ENCODE measurements at places on chromosomes 3 and 15.

DNA sequence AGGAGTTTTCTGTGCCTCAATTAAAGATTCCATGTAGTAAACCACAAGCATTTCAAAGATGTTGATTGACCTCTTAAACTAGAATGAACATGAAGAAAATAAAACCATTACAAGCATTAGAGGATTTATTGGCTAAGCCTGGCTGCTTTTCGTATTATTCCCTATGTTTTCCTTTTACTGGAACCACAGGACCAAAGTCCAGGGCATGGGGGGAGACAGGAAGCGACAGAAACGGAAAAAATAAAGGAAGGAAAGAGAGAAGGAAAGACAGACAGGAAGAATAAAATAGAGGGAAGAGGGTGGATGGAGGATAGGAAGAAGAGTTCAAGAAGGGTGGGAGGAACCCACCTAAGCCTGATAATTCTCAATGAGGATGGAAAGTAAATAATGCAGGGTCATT is 169.9 kb downstream of the SHQ1 start:
- DNase-seq: no peak

DNA sequence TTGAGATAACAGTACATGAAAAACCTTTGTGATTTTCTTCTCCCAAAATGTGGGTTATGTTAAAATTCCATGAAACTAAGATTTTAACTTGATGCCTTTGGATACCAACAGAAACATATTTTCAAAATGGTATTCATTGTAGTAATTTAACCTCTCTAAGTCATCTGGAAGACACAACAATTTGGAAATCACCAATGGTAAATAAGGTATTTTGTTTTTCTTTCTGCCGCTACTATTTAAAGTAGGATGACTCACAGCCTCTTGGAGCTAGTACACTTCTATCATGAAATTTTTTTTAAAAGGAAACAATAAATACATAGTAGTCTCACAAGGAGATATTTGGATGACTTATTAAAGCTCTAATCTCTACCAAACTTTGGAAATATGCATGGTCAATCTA is 291.6 kb upstream of the VEPH1 start:
- no peak for DNase-seq

GRCh38 chr3:144187531-144188210 is 216.0 kb downstream of the DIPK2A start:
- DNase-seq: peak; percentile 16

GRCh38 chr15:37586011-37586583 is 348.3 kb upstream of the TMCO5A start:
- DNase-seq: no peak

GRCh38 chr15:90956274-90957030 is 1.8 kb downstream of the RCCD1 start:
- DNase-seq: peak; percentile 71

GRCh38 chr15:72463702-72464101 is 10.4 kb upstream of the ARIH1 start:
- no peak for DNase-seq

GRCh38 chr15:40150163-40150925 is 10.5 kb upstream of the BUB1B start:
- DNase-seq: no peak

DNA sequence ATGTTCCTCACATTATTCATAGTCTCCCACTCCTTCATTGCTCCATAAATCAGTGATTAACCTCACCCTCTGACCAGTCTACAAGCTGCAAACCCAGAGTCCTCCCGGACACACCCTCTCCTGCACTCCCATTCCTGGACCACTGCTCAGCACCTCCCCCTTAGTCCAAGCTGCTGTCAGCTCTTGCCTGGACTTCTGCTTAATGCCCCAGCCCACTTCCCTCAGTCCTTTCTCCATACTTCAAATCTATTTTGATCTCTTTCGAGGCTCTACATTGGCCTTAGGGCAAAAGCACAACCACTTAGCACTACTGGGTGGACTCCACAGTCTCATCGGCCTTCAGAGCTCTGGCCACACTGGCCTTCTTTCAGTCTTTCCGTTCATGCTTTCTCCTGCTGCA is 79.4 kb upstream of the FAM98B start:
- DNase-seq: no peak

GRCh38 chr3:53051929-53052328 is 6.1 kb upstream of the SFMBT1 start:
- DNase-seq: no peak

DNA sequence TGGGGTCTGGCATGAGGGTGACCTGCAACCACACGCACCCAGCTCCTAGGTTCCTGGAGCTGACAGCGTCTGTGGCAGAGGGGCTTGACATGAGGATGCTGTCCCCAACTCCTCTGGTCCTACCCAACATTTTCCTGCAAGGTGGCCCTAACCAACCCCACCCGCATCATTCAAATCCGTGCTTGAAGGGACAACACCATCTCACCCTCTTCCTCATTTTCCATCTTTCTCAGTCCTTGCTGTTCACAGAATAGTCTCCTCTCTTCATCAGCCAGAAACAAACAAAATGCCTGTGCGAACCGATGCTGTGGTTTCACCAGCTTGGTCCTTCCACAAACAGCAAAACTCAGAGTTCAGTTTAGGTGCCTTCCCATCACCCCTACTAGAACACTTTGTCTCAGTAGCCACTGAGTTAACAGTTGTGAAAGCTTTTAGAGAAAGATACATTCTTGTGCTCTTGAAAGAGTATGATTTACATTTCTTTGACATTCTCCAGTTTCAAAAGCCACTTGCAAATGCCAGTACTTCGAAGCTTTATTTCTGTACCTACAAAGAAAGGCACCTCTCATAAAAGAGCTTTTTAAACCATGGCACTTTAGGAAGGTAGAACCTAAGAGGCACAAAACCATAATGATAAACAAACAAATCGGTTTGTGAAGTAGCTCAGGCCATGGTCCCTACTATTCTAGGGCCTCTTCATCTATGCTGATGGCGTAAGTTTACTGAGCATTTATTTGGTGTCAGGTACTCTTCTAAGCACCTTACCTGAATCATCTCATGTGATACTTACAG is 360.1 kb downstream of the SHQ1 start:
- DNase-seq: no peak

DNA sequence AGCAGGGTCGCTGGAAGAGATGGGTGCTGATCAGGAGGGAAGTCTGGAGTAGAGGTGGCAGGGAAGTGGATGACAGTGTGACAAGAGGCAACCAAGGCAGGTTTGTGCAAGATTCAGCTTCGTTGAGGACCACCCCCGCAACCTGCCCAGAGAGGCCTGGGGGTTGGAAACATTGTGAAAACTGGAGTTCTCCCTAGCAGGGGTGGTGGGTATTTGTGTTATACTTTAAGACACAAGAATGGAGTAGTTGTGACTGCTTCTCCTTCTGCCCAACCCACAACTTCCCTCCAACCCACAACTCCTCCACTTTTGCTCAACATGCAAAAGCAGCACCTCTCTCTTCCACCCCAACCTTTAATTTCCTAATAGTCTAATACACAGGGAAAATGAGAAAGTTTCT is 8.6 kb upstream of the ARNT2 start:
- no peak for DNase-seq

GRCh38 chr15:43799209-43799944 is 643 bp downstream of the SERINC4 start:
- DNase-seq: peak; percentile 10

DNA sequence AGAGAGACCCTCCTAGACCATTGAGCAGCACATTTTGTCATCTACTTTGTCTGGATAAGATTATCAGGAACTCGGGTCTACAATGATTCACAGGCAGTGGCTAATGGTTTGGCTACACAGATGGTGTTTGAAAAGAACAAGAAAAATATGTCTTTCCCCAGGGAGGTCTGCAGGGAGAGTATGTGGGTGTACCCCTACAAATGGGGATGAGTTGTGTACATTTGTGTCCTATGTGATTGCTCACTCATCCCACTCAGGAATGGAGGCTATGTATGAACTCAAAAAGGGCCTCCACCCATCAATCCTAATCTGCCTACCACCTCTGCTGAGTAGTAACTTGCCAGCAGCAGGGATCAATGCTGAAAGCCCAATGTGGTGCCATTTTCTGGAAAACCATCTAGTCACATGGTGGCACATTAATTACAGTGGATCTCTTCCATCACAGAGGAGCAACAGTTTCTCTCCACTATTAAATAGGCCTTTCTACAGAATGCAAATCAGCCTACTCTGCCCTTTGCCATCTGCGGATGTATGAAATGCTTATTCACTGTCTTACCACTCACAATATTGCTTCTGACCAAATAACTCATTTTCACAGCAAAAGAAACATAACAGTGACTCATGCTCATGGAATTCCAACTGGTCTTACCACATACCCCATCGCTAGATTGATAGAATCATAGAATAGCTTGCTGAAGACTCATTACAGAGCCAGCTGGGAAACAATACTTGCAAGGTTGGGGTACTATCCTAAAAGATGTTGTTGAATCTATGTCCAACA is 48.3 kb upstream of the TRIM42 start:
- no peak for DNase-seq

DNA sequence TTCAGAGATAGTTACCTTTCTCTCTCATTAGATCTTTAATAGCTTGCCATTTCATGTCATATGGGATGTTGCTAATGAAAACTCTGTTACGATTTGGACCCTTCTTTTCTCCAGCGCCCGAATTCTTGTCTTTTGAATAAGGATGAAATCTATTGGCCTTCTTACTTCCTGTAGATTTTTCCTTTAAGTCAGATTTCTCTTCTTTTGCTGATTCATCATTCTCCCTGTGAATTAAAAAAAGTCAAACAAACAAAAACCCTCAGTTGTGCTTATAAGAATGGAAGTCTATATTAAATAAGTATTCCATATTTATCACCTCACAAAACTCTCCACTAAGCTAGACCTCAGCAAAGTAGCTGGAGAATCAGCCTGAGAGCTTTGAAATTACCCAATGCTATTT is 9.5 kb downstream of the MYEF2 start:
- no peak for DNase-seq

- no peak for DNase-seq
Measured at GRCh38 chr3:62570888-62571287, 197.5 kb upstream of the FEZF2 start.

GRCh38 chr15:52791776-52792175 is 1.6 kb upstream of the ONECUT1 start:
- DNase-seq: no peak

DNA sequence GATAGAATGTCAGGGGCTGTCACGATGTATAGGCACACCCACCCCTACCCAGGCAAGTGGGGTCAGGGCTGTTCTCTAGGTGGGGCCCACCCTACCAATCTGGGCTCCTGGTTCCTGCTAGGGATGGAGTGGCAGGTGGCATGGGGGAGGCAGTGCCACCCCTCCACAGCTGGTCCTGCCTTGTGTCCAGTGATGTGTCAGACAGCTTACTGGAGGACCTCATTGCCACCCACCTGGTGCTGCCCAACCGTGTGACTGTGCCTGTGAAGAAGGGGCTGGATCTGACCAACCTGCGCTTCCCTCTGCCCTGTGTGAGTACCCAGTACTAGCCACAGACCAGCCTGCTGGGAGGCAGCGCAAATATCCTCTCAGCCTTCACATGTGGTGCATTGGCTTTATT is 27.5 kb downstream of the ESYT3 start:
- DNase-seq: no peak

- DNase-seq: no peak
Measured at GRCh38 chr15:42154956-42155355, 1.5 kb downstream of the PLA2G4F start.

- DNase-seq: no peak
Measured at GRCh38 chr3:109028753-109029152, 75.1 kb upstream of the GUCA1C start.

GRCh38 chr3:29605845-29606244 is 325.0 kb downstream of the RBMS3 start:
- no peak for DNase-seq

GRCh38 chr15:98419173-98419780 is 229.1 kb upstream of the IGF1R start:
- no peak for DNase-seq

GRCh38 chr3:182618085-182618732 is 175.1 kb upstream of the ATP11B start:
- peak; percentile 31 for DNase-seq

- DNase-seq: no peak
Measured at GRCh38 chr3:36380221-36381031, at the start of gene STAC. Gene STAC, plus strand, starts transcription at chr3:36380504. Its CDS starts 140 bp downstream, at chr3:36380644.

GRCh38 chr15:64808785-64809453 is 16.5 kb downstream of the PIF1 start:
- no peak for DNase-seq

GRCh38 chr3:64070704-64071103 is 47.4 kb upstream of the PSMD6 start:
- DNase-seq: no peak

DNA sequence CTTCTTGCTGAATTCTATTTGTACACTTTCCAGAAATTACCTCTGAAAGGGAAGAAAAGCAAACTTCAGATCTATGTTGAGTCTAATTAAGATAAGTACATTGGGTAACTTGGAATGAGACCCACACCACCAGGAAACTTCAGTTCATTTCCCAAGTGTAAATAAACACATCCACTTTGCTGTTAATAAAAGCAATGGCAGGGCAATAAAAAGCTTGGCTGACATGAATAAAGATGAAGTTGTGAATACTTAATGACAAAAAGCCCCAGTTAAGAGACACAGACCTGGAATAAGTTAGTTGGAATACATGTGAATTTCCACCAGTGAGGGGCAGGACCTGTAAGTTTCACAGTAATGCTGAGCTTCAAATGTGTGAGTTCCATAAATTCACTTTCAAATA is 83.3 kb downstream of the MEX3B start:
- DNase-seq: no peak

GRCh38 chr3:59313365-59313764 is 263.5 kb upstream of the CFAP20DC start:
- peak; percentile 4 for DNase-seq

GRCh38 chr3:149839896-149840295 is 26.9 kb downstream of the RNF13 start:
- no peak for DNase-seq

- DNase-seq: no peak
Measured at GRCh38 chr15:75008221-75008625, 12.9 kb downstream of the SCAMP5 start.

GRCh38 chr15:76150971-76151598 is 91.3 kb downstream of the TMEM266 start:
- DNase-seq: peak; percentile 86

DNA sequence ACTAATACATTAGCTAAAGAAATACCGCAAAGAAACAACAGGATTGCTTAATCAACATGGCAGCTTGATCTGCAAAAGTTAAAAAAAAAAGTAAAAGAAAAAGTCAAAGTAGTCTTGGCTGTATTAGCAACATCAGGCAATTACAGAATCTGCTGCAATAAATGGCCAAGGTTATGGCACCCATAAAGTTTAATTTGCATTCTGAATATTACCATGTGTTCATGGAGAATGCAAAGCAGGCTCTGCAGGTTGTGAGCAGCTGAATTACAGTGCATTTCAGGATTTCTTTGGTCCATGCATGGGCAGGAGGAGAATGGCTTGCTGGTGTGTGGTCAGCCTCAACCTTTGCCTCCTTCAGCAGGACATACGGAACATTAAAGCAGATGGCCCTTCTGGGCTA is 199.1 kb upstream of the AZI2 start:
- DNase-seq: no peak
